ENCODE measurements at places on chromosomes 7 and 10.

- no peak for DNase-seq
These were observed 156.8 kb upstream of the LYZL1 start for GRCh38 chr10:29131952-29132547.

DNA sequence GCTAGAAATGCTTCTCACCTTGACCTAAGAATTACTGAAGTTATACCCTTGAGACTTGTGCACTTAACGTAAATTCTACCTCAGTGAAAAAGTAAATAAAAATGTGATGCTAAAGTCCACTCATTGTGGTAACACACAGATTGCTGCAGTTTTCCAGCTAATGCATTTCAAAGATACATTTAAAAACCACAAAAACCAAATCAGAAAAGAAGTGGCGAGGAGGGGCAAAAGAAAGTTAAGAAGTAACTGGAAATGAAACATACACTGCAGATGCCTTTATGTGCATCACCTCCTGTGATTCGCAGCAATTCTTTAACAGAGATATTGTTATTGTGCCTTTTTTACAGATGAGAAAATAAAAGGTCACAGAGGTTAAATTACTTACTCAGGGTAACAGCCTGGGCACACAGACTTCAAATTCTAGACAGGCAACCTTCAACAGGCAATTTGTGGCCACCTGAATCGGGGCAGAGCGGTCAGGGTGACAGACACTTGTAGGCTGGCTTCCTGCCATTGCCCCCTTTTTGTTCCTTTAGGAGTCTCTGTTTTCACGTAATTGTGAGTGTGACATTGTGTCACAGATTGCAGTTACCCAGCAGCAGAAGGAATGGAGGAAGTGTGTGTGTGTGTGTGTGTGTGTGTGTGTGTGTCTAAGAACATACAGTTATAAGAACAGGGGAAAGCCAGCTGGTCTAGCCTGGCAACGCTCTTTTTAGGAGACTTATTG is 1.9 kb downstream of the WIPF3 start:
- DNase-seq: no peak

GRCh38 chr10:132615341-132616169 is 78.0 kb downstream of the INPP5A start:
- DNase-seq: no peak

DNA sequence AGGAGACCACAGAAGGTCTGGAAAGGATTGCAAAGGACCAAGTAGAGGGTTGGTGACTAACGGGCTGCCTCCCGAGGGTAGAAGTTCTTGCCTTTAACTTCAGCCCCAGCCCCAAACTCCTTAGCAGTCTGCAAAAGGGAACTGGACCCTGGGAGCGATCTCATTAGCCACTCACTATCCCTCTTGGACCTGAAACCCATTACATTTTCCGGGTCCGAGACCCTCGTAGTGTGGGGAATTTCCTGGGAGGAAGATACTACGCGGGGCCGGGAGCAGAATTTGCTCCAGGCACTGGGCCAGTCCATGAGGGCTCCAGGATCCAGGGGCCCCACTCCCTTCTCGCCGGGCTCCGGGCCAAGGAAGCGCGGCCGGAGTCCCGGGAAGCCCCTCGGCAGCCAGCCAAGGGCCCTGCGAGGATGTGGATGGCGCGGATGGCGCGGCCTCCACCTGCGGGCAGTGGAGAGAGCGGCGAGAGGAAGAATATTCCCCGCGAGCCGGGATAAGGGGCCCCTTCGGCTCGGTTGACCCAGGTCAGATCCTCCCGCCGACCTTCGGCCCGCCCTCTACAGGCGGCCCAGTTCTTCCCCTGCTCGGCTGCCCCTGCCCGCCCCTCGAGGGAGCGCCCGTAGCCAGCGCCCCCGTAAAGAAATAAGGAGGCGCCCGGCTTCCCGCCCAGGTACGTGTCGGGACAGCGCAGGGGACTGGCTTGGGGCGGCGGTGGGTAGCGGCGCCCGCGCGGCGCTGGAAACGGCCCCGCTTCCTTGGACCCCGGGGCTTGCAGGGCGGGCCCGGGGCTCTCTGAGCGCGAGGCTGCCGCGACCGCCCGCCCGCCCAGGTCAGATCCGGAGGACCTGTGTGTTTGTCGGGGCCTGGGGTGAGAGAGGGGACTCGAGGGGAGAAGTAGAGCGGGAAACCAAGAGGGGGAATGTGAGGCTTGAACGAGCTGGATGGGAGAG is at the start of gene MYO3A:
MYO3A (plus strand) TSS at position 577 of the 956 bp plus-strand sequence. CDS start 17,882 bp downstream, outside the sequence.
- no peak for DNase-seq

GRCh38 chr7:24075426-24075810 is 208.6 kb upstream of the NPY start:
- DNase-seq: no peak

DNA sequence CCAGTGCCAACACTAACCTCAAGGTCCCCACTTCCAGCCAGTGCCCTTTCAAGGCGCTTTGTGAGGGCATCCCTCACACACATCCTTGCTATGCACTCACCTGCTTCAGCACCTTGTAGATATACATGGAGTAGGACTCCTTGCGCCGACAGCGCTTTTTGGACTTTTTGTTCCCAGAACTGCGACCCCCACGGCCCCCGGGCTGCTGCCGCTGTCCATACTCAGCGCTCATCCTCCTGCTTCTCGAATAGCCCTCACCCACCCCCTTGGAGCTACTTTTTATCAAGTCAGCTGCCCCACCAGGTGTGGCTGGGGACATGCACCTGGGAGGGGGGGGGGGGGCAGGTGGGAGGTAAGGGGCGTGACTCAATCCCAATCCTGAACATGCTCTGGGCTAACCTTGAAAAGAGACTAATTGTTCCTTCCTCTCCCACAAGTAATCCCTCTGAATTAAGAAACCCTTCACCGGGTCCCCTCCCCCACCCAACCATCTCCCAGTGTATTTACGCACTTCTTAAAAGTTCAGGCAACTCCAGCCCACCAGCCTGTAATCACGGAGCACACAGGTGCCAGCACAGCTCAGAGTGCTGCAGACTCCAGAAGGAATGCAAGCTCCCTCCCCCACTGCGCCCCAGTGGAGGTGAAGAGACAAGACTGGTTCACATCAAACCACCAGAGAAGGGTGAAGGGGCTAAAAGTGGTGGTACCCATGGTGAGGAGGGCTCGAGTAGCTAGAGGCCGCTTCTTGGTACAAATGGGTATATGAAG is at the start of gene H2BK1:
H2BK1 (minus strand) TSS at position 402 of the 768 bp plus-strand sequence; CDS start at position 232, 170 bp downstream.
- no peak for DNase-seq

DNA sequence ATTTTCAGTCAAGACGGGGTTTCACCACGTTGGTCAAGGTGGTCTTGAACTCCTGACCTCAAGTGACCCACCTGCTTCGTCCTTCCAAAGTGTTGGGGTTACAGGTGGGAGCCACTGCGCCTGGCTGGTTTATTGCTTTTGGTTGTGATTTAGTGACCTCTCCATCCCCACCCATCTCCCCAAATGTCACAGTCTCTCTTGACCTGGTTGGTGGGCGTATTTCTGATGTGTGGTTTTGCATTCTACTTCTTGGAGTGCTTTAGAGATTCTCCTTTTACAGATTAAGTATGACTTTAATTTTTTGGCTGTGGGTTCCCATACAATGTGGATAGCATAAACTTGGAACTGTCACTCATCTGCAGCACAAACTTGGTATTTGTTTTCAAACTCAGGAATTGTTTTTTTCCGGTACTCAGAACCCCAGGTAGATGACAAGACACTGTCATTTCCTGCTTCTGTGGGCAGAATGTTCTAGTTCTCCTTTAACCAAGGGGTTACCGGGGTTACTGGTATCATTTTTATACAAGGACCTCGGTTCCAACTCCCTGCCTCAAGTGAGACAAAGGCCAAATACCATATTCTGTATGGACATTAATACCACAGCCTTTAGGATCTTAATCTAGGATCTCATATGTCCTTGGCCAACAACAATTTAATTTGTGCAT is 50.5 kb downstream of the MRC1 start:
- DNase-seq: no peak

DNA sequence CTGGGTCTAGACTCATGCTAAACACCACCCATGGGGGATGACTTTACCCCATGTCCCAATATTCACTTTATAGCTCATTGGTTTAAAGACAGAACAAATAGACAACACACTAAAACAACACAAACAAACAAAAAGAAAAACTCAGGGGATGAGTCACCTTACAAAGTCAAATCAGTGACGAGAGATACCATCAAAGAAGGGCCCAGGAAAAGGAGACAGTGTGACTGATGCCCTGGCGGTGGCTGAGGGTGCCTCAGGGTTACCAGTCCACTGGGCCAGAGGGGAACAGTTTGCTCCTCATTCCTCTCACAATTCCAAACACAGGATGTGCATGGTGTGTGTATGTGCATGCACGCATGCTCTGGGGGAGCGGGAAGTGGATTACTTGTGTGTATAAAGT is 171.3 kb upstream of the PRKCQ start:
- DNase-seq: no peak

- DNase-seq: no peak
These were observed 69.7 kb upstream of the PPP1R3C start for GRCh38 chr10:91702620-91703019.

GRCh38 chr10:118621304-118621942 is 26.0 kb upstream of the PRLHR start:
- DNase-seq: no peak

DNA sequence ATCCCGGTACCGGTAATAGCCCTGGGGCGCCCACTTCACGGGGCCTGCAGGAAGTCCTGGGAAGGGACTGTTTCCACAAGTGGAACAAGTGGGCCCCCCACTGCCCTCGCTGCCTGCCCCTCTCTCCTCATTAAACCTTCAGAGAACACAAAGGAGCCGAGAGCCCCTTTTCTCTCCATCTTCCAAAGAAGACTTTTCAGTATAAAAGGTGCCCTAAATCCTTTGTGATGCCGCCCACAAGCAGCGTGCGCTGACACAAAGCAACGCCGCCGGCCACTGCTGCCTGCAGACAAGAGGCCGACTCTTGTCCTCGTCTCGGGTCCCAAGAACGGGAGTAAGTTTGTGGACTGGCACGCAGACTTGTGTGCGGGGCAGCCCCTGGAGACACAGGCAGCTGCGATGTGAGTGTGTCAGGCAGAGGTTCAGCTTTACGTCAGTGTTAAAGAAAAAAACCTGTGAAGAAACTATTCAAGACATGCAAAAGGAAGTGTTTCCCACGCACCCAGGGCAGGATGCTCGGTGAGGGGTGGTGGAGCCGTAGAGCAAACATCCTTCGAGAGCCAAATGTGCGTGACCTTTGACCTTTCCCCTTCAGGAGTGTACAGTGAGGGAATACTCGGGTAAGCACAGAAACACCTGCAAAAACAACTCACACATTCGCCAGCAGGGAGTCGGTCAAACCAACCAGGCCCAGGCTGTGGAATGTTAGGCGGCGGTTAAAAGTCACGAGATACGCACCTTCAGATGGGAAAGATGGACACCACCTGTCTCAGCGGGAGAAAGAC is 118.2 kb downstream of the VIPR2 start:
- DNase-seq: no peak

DNA sequence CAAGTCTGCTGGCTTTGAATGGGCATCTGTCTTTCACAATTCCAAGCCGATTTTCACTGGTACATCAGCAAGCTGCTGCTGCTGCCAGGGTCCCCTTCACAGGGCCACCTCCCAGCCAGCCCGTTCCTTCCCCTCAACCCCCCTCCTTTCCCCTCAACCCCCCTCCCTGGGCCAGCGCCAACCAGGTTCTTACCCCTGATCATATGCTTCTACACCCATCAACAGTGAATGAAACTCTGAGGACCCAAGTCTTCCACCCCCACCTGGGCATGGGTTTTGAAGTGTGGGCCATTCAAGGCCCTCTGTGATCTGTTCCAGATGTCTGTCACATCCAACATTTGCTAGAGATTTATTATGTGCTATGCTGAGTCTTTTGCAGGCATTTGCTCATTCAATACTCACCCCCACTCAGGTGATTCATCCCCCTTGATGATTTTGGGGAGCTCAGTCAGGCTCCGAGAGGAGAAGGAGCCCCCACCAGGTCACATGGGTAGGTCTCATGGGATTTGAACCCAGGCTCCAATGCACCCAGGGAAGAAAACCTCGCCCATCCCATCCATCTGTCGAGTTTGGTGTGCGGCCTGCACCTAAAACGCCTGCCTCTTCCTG is 52.7 kb upstream of the FOXK1 start:
- DNase-seq: no peak

DNA sequence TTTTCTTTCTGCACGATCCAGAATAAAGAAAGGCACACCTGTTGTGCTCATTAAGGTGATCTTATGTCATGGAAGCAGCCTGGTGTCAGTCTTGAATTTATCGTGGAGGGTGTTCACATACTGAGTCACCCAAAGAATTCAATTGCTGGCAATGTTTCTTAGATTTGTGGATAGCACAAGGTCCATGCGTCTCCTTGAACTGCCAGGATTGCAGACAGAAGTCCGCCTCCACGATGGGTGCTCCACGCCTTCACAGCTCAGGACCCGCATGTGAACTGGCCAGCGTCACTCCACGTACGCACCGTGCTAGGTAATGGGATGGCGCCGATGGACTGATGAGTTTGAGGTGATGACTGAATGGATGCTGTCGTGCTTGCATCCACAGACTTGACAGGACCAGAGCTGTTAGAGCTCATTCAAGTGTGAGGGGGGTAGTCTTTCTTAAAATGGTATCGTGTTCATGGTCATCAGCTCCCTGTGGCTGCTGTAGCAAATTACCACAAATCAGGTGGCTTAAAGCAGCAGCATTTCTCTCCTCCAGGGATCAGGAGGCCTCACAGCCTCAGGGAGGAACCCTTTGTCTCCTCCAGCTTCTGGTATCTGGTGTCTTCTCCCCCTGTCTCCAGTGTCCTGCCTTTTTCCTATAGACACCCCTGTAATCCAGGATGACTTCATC is 65.4 kb upstream of the DNAJB6 start:
- DNase-seq: no peak

DNA sequence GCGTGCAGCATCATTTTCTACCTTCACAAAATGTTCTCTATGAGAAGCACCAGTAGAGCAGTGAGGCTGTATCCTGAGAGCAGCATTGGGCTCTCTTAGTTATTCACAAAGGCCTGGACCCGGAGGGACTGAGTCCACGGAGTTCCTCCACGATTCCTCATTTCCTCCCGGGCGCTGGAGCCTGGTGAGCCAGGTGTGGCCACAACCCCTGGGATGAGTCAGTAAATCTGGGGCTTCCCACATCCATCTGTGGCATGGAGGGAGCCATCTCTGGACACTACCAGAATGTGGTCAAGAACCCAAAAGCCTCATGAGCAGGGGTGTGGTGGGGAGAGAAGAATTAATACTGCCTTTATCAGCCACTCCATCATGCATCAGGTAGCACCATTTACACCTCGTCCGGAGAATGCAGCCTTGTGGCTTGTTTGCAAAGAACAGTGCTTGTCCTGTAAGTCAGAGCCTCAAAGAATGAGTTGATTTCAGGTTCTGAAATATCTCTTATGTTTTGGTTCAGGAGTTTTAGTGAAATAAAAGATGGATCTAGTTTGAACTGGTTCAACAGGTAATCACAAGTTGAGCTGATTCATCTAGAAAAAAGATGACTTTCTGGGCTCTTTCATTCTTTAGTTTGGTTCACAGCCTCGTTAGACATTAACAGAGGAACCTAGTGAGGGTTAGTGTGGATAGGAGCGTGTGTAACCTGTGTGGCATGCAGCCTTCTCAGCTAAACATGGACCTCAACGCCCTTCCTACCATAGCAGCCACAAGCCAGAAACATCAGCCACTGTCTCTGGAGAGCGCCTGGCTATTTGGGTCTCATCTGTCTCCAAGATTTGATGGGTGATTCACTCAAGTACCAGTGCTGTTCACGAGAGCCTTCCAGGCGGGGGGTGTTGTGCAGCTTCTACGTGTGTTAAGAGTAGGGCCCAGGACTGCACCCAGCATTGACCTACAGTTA is 95.2 kb downstream of the WDR37 start:
- no peak for DNase-seq

GRCh38 chr10:102113261-102113955 is 6.8 kb downstream of the LDB1 start:
- DNase-seq: no peak

Data from stimulated activated CD4-positive, alpha-beta T cell treated with anti-CD3 and anti-CD28 coated beads, Interleukin-1b, Interleukin-23, amount 100 ng/mL, for 1 hour (primary cell).